ENCODE measurements at places on chromosomes 6 and 20.

GRCh38 chr6:84458271-84458670, 230.8 kb upstream of the CEP162 start:
- DNase-seq: no peak

GRCh38 chr6:101163611-101164010, 229.9 kb upstream of the GRIK2 start:
- no peak for DNase-seq

GRCh38 chr6:116463301-116463700, 2.1 kb downstream of the CALHM6 start:
- no peak for DNase-seq

DNA sequence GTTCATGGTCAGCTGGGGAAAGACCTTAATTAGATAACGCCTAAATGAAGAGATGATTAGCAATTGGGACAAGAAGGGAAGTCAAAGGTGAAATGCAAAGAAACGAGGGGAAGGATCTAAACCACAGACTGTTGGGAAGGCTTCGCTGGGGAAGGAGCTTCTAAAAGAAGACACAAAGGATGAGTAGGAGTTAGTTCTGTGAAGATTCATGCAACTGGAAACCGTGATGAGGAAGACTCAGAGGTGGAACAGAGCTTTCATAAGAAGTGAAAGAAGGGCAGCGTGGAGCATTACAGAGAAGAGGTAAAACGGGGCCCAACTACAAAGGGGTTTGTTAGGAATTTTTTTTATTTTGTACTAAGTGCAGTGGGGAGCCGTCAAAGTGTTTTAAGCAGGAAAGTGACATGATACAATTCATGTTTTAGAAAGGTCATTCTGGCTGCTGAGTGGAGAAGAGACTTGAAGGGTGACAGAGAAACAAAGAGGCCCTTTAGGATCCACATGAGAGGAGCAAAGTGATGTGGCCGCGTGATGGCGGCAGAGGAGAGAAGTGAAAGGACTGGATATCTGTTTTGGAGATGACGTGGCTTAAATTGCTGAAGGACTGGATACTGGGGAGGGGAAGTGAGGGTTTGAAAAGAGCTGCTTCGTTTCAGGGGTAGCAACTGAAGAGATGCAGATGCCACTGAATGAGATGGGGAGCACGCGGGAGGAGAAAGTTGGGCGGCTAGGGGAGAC, 33.6 kb downstream of the TTI1 start:
- no peak for DNase-seq

DNA sequence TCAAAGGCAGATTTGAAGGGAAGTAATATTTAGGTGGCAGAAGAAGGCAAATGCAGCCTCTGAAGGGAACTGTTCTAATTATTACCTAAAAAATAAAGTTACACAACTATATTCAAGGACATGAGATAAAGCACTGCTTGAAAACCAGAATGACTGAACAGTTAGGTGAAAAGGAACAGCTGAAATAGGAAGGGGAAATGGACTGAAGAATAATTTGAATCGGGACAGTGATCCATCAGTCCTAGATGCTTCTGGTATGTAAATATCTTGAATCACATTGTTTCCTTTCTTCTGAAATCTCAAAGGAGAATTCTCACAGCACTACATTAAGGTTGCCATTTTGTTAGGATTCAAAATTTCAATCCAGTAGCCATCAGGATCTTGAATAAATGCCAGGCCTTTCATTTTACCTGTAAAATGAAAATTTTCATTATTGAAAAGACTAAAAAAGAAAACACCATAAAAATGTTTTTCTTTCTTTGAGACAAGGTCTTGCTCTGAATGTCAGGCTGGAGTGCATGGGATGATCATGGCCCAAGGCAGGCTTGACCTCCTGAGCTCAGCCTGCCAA, 25.9 kb downstream of the GLO1 start:
- DNase-seq: no peak

Measured in Calu3 (cell line).